Spleen (tissue), 13 donors: ENCODE measurements at places on chromosomes 3 and 15. TPM values are rescaled to one million over a fixed set of nuclear protein-coding genes. Genes with fewer than 3 reads are reported as not detected.

Gene CLDND1
- total RNA-seq, result 84.0 TPM

Gene ITIH3
- total RNA-seq, result 13.7 TPM

Gene PRRT3
- 1.8 TPM for total RNA-seq

Gene IL17RC
- total RNA-seq, result 10.7 TPM

Gene MME
- 4.2 TPM for total RNA-seq

Gene HEG1
- total RNA-seq, result 68.9 TPM

Gene WNT7A
- 1.4 TPM for total RNA-seq

Gene C3orf52
- total RNA-seq, result 1.9 TPM

DNA sequence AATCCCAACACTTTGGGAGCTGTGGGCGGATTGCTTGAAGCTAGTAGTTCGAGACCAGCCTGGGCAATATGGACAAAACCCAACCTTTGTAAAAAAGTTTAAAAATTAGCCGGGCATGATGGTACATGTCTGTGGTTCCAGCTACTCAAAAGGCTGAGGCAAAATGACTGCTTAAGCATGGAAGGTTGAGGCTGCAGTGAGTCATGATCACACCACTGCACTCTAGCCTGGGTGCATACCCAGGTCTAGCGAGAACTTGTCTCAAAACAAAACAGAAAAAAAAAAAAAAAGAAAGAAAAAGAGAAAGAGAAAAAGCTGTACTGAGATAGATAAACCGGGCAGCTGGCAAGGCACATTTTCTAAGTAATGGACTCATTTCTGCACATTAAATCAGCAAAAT lies 10.6 kb downstream of the ARPP19 start:
- H3K4me1 ChIP-seq, result peaks cover 73% of the 10 kb centered on the region
- no peaks in the 10 kb centered on the region for H3K36me3 ChIP-seq
- H3K27me3 ChIP-seq, result no peaks in the 10 kb centered on the region
- no peak overlapping the region for H3K27ac ChIP-seq
- DNase-seq, result no peak

DNA sequence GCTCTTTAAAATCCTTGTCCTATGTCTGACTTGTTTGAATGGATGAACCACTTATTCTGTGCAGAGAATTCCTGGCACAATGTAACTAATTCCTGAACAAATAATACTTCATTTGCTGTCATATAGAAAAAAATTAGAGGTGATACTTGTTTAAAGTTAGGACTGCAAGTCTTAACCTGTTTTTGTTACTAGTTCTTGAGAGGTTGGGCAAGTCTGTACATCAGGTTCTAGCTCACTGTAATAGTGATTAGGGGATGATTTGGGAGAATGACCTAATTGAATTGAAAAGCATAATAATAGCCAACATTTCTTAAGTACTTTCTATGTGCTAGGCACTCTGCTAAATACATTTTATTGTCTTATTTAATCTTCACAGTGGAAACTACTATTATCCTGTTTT lies 49.3 kb downstream of the GMPS start:
- no peak overlapping the region for H3K27ac ChIP-seq
- peaks cover 100% of the 10 kb centered on the region for H3K36me3 ChIP-seq
- DNase-seq, result no peak
- no peaks in the 10 kb centered on the region for H3K4me1 ChIP-seq
- no peaks in the 10 kb centered on the region for H3K27me3 ChIP-seq

GRCh38 chr3:62659660-62660059 lies 215.6 kb downstream of the CADPS start:
- H3K27me3 ChIP-seq, result no peaks in the 10 kb centered on the region
- no peak overlapping the region for H3K27ac ChIP-seq
- no peak for DNase-seq
- no peak overlapping the region for H3K4me3 ChIP-seq

GRCh38 chr3:178500631-178501030 lies 35.6 kb upstream of the KCNMB2 start:
- no peak for DNase-seq
- H3K36me3 ChIP-seq, result no peaks in the 10 kb centered on the region
- no peaks in the 10 kb centered on the region for H3K27me3 ChIP-seq
- H3K4me3 ChIP-seq, result no peak overlapping the region
- H3K27ac ChIP-seq, result no peak overlapping the region

DNA sequence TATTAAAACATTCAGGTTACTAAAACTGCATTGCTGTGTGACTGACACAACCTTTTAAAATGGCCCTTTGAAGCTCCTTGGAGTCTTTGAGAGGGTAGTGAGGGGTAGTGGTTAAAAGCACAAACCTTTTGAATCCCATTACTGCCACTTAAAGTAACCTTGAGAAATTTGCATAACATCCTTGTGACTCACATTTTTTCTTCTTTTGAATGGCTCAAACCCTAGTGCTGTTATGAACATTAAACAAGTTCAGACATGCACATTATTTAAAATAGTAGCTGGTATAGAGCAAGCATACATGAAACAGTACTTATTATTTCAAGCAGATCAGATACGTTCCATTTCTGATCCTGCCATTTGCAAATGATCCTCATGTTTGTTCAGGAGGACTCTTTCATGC lies 3.7 kb upstream of the CLDN1 start:
- no peak overlapping the region for H3K27ac ChIP-seq
- DNase-seq, result no peak
- no peaks in the 10 kb centered on the region for H3K36me3 ChIP-seq

- H3K4me3 ChIP-seq, result no peak overlapping the region
- H3K4me1 ChIP-seq, result peaks cover 11% of the 10 kb centered on the region
- peaks cover 2% of the 10 kb centered on the region for H3K36me3 ChIP-seq
- no peaks in the 10 kb centered on the region for H3K27me3 ChIP-seq
Observed at GRCh38 chr3:128353361-128353965, 113.2 kb downstream of the DNAJB8 start.

DNA sequence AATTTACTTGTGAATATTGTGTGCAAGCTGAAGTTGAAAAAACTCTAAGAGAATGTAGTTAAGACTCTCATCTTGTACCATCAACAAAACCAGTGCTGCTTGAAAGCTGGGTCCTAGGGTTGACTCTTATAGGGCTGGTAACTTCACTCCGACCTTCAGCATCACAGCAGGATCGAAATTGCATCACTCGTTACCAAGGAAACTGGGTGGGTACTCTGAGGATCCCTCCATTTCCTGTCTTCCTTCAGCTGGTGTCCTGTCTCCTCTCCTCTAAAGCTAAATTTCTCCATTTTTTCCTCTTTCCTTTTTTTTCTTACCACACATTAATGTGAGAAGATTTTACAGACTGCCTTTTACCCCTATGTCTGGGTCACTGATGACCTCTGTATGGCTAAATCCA lies 3.0 kb upstream of the APH1B start:
- H3K36me3 ChIP-seq, result peaks cover 13% of the 10 kb centered on the region
- no peaks in the 10 kb centered on the region for H3K27me3 ChIP-seq
- no peak for DNase-seq
- H3K27ac ChIP-seq, result no peak overlapping the region
- H3K4me3 ChIP-seq, result no peak overlapping the region

DNA sequence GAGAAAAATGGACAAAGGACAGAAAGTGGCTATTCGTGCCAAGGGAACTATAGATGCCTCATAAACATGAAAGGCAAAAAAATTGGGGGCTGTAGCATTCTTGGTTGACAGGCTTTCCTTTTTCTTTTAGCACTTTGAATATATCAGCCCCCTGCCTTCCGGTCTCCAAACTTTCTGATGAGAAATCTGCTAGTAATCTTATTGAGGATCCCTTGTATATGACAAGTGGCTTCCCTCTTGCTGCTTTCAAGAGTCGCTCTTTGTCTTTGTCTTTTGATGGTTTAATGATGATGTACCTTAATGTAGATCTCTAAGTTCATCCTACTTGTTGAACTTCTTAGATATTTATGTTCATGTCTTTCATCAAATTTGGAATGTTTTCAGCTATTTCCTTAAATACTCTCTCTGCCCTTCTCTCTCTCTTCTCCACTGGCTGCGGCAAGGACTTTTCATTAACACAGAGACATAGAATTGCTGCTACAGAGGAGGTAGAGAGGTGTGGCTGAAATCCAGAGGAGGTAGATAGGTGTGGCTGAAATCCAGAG lies 59.4 kb upstream of the EPHB3 start:
- no peak overlapping the region for H3K27ac ChIP-seq
- no peaks in the 10 kb centered on the region for H3K4me1 ChIP-seq
- peaks cover 8% of the 10 kb centered on the region for H3K27me3 ChIP-seq
- H3K36me3 ChIP-seq, result no peaks in the 10 kb centered on the region

DNA sequence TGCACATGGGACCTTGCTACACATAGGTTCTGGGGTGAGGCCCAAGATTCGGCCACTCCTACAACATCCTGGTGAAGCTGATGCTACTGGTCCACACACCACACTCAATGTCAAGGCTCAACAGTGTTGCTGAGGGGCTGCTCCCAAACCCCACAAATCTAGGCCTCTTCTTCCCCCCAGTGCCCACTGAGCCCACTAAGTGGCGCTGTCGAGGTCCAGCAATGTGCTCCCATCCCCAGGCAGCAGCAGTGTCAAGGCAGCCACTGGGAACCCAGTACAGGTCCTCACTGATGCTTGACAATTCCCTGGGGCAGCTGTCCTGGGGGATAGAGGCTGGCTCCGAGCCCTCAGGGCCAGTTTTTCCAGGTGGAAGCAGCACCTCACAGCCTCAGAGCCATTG lies 21.5 kb downstream of the SCN5A start:
- H3K27ac ChIP-seq, result no peak overlapping the region
- no peaks in the 10 kb centered on the region for H3K36me3 ChIP-seq
- no peak overlapping the region for H3K4me3 ChIP-seq
- no peak for DNase-seq
- H3K4me1 ChIP-seq, result no peaks in the 10 kb centered on the region
- no peaks in the 10 kb centered on the region for H3K27me3 ChIP-seq

- no peak for DNase-seq
- H3K4me1 ChIP-seq, result peaks cover 58% of the 10 kb centered on the region
- H3K36me3 ChIP-seq, result no peaks in the 10 kb centered on the region
- H3K4me3 ChIP-seq, result peak overlapping the region; percentile 12
- H3K27ac ChIP-seq, result peak overlapping the region; percentile 84
Observed at GRCh38 chr3:159854500-159855124, 134.0 kb upstream of the IL12A start.

DNA sequence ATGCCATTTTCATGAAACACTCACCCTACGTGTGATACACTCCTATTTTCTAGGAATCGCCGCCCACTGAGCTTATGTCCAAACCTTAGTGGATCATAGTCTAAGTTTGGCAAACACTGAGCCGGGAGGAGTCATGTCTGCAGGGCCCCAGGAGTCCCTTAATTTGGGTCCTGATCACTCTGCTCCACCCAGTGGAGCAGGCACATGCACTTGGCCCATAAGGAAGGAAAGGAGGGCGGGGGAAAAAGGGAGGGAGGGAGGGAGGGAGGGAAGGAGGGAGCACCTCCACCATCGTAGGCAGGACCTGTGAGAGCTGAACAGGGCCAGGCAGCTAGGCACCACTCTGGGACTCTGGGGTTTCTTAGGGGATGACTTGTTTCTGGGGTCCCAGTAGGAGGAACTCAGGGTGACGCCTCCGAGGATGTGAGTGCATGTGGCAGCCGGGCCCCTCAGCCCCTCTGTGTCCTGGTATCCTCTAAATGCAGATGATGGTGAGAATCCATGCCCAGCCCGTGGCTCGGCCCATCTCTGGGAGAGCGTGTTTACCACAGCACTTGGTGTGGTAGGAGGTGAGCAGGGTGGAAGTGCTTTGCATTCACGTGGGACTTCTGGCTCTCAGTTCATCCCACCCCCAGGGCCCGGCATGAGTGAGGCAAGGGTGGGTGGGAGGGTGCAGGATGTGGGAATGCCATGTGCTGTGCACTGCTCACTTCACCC lies 109.4 kb downstream of the KLF13 start:
- H3K4me1 ChIP-seq, result peaks cover 96% of the 10 kb centered on the region
- DNase-seq, result peak; percentile 86
- peak overlapping the region; percentile 28 for H3K4me3 ChIP-seq
- no peak overlapping the region for H3K27ac ChIP-seq
- no peaks in the 10 kb centered on the region for H3K36me3 ChIP-seq
- H3K27me3 ChIP-seq, result no peaks in the 10 kb centered on the region

GRCh38 chr3:53178246-53178645 lies 17.2 kb downstream of the PRKCD start:
- no peak for DNase-seq
- no peaks in the 10 kb centered on the region for H3K27me3 ChIP-seq

GRCh38 chr3:98021830-98022560 lies 13.1 kb downstream of the GABRR3 start:
- no peak for DNase-seq
- no peaks in the 10 kb centered on the region for H3K36me3 ChIP-seq
- no peak overlapping the region for H3K4me3 ChIP-seq

DNA sequence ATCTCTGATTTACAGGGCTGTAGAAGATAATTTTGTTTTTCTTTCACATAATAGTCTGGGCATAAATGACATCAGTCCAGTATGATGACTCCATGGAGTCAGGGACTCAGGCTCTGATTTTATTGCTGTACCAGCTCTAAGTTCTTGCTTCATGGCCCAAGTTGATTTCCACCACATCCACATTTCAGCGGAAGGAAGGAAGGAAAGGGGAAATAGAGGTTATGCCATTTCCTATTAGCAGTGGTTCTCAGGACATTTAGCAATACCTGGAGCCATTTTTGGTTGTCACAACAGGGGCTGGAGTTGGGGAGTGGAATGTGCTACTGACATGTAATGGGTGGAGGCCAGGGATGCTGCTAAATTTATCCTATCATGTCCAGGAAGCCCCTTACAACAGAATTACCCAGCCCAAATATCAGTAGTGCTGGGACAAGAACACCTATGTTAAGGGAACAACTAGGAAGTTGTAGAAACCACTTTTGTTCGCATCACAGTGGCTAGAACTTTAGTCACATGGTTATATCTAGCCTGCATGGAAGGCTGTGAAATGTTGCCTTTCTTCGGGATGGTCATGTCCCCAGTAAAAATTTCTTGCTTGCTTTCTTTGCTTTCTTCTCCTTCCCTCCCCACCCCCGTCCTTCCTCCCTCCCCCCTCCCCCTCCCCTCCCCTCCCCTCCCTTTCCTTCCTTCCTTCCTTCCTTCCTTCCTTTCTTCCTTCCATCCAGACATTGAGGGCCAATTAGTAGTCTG lies 42.1 kb downstream of the OXSR1 start:
- no peaks in the 10 kb centered on the region for H3K4me1 ChIP-seq
- no peak for DNase-seq
- no peak overlapping the region for H3K4me3 ChIP-seq
- peaks cover 5% of the 10 kb centered on the region for H3K36me3 ChIP-seq

GRCh38 chr15:99268431-99268830 lies 17.1 kb downstream of the LRRC28 start:
- no peak overlapping the region for H3K27ac ChIP-seq
- H3K27me3 ChIP-seq, result no peaks in the 10 kb centered on the region
- H3K36me3 ChIP-seq, result no peaks in the 10 kb centered on the region
- no peaks in the 10 kb centered on the region for H3K4me1 ChIP-seq
- no peak for DNase-seq

- H3K27me3 ChIP-seq, result no peaks in the 10 kb centered on the region
- H3K4me1 ChIP-seq, result no peaks in the 10 kb centered on the region
- no peak for DNase-seq
- no peak overlapping the region for H3K4me3 ChIP-seq
Observed at GRCh38 chr3:126897943-126898342, 85.0 kb upstream of the PLXNA1 start.

- H3K27ac ChIP-seq, result no peak overlapping the region
- H3K4me3 ChIP-seq, result no peak overlapping the region
- H3K4me1 ChIP-seq, result no peaks in the 10 kb centered on the region
- no peaks in the 10 kb centered on the region for H3K27me3 ChIP-seq
- H3K36me3 ChIP-seq, result peaks cover 47% of the 10 kb centered on the region
Observed at GRCh38 chr15:83118291-83118827, 10.9 kb downstream of the TM6SF1 start.

- no peaks in the 10 kb centered on the region for H3K36me3 ChIP-seq
- H3K27me3 ChIP-seq, result no peaks in the 10 kb centered on the region
- H3K27ac ChIP-seq, result peak overlapping the region; percentile 82
- H3K4me1 ChIP-seq, result peaks cover 65% of the 10 kb centered on the region
- no peak overlapping the region for H3K4me3 ChIP-seq
- DNase-seq, result no peak
Observed at GRCh38 chr3:177599837-177600236, 402.6 kb upstream of the TBL1XR1 start.

GRCh38 chr15:55630858-55631257 lies 42.7 kb upstream of the PYGO1 start:
- H3K4me1 ChIP-seq, result no peaks in the 10 kb centered on the region
- no peak overlapping the region for H3K27ac ChIP-seq
- H3K27me3 ChIP-seq, result no peaks in the 10 kb centered on the region
- no peak for DNase-seq
- H3K36me3 ChIP-seq, result no peaks in the 10 kb centered on the region
